ENCODE measurements at places on chromosomes 3 and 15.

DNA sequence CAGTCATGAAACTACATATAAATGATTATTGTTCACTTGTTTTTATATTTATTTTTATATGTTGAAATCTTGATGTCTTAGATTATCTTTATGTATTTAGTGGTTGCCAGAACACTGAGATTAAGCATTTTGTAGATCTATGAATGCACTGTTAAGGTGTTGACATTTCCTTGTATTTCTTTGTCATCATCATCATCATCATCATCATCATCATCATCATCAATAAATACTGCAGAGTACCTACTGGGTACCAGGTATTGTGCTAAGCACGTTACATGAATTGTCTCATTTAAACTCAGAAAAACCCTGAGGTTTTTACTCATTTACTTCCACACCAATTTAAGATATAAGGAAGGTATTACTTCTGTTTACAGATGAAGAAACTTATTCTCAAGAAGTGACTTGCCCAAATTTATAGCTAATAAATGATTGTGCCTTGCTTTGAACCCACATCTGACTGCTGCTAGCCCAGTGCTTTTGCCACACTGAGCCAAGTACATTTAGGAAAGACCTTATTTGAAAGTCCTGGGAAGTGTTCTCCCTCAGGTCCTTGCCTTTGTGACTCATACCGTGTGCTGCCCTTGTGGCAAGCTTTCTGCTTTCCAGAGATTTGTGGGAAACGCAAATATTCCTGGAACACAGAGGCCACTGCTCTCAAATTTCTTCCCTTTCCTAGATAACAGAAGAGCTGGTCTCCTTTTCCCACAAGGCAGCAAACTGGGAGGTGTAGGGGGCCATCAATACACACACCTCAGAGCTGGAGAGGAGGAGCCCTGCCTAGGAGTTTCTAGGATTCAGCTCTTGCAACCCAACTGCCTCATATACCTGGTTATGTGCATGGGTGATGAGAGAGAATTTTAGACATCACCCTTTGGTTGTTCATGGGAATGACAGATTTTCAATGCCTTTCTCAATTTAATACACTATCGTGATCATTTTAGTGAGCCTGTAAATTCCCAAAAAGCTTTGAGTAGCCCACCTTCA, 115.4 kb upstream of the C15orf61 start:
- no peak for DNase-seq

- DNase-seq = no peak
Measured at GRCh38 chr3:147405231-147406027, 914 bp downstream of the ZIC4 start.

DNA sequence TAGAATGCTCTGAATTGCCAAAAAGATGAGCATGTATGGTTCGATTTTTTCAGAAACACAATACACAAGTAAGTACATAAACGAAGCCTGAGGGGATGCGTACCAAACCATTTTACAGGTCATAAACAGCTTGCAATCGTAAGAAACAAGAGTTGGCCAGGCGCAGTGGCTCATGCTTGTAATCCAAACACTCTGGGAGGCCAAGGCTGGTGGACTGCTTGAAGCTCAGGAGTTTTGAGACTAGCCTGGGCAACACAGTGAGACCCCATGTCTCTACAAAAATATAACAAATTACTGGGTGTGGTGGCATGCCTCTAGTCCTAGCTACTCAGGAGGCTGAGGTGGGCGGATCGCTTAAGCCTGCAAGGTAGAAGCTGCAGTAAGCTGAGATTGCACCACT, 13.4 kb downstream of the TRA2B start:
- no peak for DNase-seq

GRCh38 chr3:23116081-23116837, 86.9 kb upstream of the UBE2E2 start:
- no peak for DNase-seq

GRCh38 chr15:44300572-44300971, 12.1 kb downstream of the GOLM2 start:
- DNase-seq = no peak

GRCh38 chr3:29410660-29411405, 130.0 kb downstream of the RBMS3 start:
- DNase-seq = no peak

DNA sequence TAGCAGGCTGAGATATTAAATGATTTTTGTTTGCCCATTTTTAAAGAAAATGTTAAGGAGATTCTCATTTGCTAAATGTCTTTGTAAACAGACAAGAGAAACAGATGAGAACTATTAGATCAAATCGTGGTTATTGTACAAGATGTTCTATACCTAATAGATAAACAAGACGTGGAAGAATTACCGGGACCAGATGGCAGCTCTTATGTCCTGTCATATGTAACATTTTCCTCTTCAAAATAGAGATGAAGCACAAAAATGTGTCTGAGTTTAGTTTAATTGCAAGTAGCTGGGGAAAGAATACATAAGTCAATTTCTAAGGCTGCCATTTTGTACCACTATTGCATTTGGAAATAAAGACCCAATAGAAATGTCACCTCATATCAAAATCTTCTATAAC, 553.7 kb downstream of the TUSC7 start:
- no peak for DNase-seq

GRCh38 chr15:93057618-93058017, 31.4 kb downstream of the RGMA start:
- DNase-seq = no peak

DNA sequence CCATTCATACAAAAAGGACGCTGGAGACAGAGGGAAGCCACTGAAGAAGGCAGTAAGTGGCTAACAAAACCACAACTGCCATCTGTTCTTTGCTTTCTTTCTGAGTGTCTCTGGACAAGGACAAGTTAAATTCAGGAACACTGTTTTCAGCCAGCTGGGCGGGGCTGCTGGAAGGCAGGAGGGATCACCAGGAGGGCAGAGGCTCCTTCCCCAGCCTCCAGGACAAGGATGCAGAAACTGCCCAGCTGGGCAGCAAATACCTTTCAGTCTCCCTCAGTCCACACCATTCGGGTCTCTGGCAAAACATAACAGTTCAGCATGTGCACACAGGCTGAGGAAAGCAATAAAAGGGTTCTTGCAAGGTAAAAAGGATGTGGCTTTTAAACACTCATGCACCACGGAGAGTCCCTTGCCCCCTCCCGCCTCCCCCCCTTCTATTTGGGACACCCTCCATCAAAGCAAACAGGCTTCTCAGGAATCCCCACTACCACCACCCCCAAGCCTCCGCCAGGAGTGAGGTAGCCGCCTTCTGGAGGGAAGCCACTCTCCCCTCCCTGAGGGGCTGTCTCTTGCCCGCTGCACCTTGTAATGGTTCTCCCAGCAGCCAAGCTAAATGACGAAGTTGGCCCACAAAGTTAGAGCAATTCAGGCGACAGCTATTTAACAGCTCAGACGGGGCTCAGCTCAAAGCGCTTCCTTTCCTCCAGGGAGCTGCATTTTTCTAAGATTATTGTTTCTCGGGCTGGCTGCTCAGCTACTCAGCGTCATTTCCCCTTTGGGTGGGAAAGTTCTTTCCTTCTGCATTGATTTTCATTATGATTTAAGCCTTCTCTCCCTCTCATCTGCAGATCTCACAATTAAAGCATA, 3.8 kb downstream of the HEG1 start:
- DNase-seq = peak; percentile 69

All from activated CD4-positive, alpha-beta T cell treated with anti-CD3 and anti-CD28 coated beads, Interleukin-2, amount 10 ng/mL, durations not matched to agents 7 days and 5 days (primary cell).